ENCODE measurements at places on chromosomes 16 and 17. TPM values are rescaled to one million over a fixed set of nuclear protein-coding genes. Genes with fewer than 3 reads are reported as not detected.

The MYH2 gene
- total RNA-seq: not detected

The SLC35G6 gene
- not detected for total RNA-seq

The OTOA gene
- total RNA-seq: not detected

The DYNLRB2 gene
- total RNA-seq: 1.3 TPM

The TP53TG3B gene
- total RNA-seq: not detected

The GLIS2 gene
- 73.4 TPM for total RNA-seq

The YPEL2 gene
- 17.7 TPM for total RNA-seq

The CNTNAP4 gene
- total RNA-seq: not detected

The ASPHD1 gene
- total RNA-seq: 25.9 TPM

The KRT12 gene
- total RNA-seq: 0.13 TPM

The KRTAP4-3 gene
- not detected for total RNA-seq

The OSGIN1 gene
- 1.6 TPM for total RNA-seq

The NQO1 gene
- total RNA-seq: 63.7 TPM

The OR2C1 gene
- total RNA-seq: not detected

The SCNN1B gene
- not detected for total RNA-seq

The DHODH gene
- total RNA-seq: 7.0 TPM

The ZNF423 gene
- total RNA-seq: 0.98 TPM

The MT4 gene
- not detected for total RNA-seq

The ALDH3A1 gene
- 0.33 TPM for total RNA-seq

The OR3A3 gene
- total RNA-seq: not detected

The C16orf74 gene
- total RNA-seq: 11.4 TPM

The ZPBP2 gene
- total RNA-seq: not detected

The CLN3 gene
- total RNA-seq: 31.2 TPM

The KRT31 gene
- total RNA-seq: not detected

The LMF1 gene
- total RNA-seq: 31.8 TPM
